ENCODE measurements at places on chromosomes 6 and 20.

DNA sequence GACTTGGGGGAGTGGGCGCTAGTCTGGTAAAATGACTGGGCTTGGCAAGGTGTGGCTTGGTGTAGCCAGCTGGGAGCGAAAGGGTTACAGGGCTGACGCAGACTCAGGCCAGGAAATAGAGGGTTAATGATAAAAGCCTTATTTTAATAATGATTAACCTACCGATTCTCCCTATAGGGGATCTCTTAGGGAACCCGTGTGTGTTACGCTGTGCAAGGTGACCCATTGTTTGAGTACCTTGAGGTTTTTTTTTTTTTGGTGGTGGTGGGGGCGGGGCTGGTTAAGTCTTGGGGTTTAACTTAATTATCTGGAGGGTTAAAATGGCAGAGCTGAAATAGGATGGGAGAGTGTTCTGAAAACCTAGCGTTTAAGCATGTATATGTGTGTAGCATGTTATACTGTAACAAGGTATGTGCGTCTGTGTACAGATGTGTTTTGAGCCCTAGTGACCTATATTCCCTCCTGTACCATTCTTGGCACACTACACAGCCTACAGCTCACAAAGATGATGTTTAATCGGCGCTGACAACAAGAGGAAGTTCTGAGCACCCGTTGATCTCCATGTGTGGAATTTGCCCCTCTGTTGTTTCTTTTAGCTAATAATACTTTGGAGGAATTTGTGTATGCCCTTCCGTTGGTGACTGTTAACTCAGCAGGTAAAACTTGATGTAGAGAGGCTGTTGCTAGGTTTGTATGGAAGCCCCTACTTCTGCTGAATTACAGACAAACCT, 1.3 kb downstream of the CARMIL1 start:
- DNase-seq = no peak

- DNase-seq = no peak
Observed at GRCh38 chr20:19743640-19743995, 14.4 kb upstream of the RIN2 start.

DNA sequence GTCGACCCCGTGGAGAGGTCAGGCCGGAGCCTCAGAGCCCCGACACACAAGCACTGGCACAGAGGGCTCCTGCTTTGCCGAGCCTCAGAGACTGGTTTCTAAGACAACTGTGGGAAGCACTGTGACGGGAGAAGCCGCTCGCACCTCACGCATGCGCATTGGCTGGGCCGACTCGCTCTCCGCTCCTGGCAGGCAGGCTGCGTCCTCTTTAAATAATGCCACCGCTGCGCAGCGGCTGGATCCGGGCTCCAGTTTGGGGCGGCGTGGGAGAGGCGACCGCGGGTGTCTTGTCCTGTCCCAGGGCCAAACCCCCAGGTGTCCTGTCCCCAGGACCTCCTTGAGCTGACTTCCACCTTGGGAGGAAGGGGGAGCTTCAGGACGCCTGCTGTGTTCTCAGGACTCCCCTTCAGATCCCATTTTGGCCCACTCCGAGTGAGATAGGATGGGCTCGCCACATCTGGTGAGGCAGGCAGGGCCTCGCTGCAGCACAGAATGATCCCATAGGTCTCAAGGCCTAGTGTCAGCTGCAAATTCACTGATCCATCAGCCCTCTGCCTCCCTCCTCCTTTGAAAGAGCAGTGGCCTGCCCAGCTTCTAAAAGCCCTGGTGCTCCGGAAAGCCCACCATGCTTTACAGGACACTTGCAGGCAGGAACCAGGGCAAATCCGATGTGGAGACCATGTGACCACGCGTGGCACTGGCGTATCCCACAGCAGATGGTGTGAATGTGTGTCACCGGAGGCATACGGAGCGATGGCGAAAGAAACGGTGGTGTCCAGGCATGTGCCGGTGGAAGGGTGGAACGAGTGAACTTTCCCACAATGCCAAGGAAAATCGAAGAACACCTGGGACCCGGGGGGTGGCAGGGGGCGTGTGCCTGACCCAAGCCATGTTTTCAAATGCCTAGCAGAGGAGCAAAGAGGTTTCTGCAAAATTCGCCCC, 169.3 kb upstream of the ZNF337 start:
- DNase-seq = no peak

GRCh38 chr6:101086473-101086872, 205.3 kb upstream of the ASCC3 start:
- no peak for DNase-seq

DNA sequence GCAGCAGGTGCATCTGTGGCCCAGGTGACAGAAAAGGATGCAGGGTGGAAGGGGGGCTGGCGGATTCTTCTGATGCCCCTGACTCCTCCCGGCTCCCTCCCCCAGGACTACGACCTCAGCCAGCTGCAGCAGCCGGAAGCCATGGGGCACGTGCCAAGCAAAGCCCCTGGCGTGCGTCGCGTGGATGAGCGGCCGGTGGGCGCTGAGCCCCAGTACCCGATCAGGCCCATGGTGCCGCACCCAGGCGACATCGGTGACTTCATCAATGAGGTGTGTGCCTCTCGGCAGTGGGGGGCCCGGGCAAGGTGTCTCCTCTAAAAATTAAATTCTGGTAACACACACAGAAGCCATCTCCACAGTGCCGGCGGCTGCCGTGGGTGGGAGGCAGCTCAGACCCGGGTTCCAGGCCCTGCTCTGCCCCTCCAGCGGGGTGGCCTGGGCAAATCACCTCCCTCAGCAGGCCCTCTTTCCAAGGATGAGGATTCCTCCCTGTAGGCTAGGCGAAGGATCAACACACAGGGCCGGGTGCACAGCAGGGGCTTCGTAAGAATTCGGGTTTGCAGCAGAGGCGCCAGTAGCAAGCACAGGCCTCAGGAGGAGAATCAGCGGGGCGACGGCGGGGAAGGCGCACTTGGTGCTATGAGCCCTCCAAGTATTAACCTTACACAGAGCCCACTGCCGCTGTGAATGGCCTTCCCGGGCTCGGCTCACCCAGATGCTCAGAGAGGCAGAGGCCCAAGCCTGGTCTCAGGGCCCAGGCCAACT, 131.5 kb downstream of the TAF4 start:
- DNase-seq = no peak

- DNase-seq = no peak
Observed at GRCh38 chr20:62797671-62798532, 1.6 kb downstream of the MRGBP start.

DNA sequence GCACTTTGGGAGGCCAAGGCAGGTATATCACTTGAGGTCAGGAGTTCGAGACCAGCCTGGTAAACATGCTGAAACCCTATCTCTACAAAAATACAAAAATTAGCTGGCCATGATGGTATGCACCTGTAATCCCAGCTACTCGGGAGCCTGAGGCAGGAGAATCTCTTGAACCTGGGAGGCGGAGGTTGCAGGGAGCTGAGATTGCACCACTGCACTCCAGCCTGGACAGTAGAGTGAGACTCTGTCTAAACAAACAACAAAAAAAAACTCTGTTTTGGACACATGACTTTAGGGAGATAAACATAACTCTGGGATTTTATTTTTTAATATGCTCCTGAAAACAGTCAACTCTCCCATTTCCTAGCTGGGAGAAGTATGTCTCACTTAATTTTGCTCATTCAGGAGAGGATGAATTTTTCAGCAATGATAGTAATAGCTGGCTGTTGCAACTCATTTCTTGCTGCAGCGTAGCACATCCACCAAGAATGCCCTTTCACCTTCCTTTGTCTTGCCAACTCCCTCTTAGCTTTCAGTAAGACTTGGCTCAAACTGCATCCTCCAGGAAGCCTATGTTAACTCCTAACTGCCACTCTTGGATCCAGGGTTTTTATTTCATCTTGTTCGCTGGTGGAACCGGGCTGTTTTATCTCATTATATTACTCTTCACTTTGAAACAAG, 24.3 kb downstream of the TOP1 start:
- DNase-seq = no peak

GRCh38 chr6:107411161-107411560, 48.2 kb downstream of the PDSS2 start:
- no peak for DNase-seq

DNA sequence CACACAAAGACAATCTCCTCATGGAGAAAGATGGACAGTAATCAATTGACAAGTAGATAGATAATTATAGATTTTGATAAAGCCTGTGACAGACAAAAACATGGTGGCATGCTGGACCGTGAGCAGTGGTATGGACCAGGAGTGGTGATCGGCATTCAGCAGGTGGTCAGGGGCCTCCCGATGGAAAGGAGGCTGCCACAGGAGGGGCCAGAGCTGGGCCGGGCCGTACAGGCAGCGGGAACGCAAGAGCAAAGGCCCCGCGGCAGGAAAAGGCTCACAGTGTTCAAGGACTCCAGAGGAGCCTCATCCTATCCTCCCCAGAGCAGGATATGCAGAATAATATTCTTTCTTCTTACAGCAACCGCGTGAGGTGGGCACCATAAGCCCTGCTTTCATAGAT, 123.7 kb downstream of the EYA2 start:
- DNase-seq = no peak

GRCh38 chr6:24353861-24354260, 4.0 kb downstream of the DCDC2 start:
- DNase-seq = no peak

DNA sequence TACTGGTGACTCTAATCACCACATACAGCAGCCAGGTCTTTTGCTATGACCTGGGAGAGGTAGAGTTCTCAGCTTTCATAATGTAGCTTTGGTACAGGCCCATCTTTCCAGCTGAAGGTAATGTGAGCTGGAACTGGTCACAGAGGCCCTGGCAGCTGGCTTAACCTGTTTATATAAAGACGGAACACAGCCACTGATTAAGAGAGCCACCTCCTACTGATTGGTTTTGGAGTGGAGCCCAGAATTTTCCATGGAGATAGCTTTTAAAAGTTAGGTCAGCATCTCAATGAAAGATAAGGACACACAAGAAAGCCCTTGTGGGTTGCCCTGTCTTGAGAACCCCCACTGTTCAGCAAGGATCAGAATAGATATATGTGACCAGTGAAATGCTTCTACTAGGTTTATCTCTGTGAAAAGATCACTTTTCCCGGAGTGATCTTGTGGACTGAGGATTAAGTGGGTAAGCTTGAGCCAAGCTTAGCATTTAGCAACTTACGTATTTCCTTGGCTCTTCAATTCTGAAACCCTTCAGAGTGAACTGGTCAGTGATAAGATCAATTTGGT, 213.7 kb upstream of the CITED2 start:
- no peak for DNase-seq

DNA sequence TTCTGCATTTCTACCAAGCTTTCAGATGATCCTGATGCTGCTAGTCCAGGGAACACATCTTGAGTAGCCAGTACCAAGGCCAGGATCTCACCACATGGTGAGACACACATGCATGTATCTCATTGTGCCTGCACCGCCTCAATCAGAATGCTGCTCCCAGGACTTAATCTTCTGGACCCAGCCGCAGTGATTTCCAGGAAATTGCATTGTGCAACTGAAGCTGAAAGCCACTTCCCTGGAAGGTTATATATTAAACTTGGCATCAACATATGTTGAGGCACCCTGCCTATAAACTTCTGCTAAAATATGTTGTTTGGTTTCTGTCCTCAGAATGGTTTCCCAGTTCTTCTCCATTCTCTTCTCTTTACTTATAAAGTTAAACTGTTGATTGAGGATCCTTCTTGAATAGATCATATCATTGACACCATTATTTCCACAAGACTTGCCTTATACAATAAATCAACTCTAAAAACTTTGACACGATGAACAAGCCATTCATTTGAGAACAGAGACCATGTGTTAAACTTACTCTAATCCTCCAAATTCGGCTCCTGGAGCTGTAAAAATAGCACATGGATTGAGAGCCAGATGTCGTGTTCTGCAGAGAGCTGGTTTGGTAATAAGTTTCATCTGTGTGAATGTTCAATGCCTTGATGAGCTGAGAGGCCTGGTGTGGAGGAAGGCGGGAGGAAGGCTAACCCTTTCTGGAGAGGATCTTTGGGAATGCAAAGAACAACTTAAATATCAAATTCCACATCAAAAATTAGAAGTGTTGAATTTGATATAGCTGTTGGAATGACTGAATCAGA, 65.0 kb upstream of the PCSK2 start:
- no peak for DNase-seq

- DNase-seq = no peak
Observed at GRCh38 chr6:34576286-34576955, 20.3 kb upstream of the SPDEF start.

- no peak for DNase-seq
Observed at GRCh38 chr6:105510746-105511145, 107.9 kb upstream of the PREP start.

GRCh38 chr20:24277196-24277595, 192.2 kb upstream of the SYNDIG1 start:
- no peak for DNase-seq

GRCh38 chr6:148200781-148201180, 141.9 kb upstream of the SASH1 start:
- DNase-seq = no peak

DNA sequence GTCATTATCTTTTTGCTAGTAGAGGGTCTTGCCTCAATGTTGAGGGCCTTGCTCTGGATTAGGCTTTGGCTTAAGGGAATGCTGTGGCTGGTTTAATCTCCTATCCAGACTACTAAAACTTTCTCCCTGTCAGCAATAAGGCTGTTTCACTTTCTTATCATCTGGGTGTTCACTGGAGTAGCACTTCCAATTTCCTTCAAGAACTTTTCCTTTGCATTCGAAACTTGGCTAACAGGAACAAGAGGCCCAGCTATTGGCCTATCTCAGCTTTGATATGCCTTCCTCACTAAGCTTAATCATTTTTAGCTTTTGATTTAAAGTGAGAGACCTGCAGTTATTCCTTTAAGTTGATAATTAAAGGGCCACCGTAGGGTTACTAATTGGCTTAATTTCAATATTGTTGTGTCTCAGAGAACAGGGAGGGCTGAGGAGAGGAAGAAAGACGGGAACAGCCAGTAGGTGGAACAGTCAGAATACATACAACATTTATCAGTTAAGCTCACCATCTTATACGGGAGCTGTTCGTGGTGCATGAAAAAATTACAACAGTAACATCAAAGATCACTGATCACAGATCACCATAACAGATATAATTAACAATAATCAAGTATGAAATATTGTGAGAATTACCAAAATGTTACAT, 186.7 kb downstream of the PTPRK start:
- DNase-seq = no peak

GRCh38 chr6:160348223-160349019, at the start of gene SLC22A3:
TSS of gene SLC22A3 (plus strand) at chr6:160348378. CDS start at chr6:160348420, 42 bp downstream.
- peak; percentile 59 for DNase-seq

GRCh38 chr6:119612911-119613381, 263.4 kb upstream of the MAN1A1 start:
- no peak for DNase-seq

DNA sequence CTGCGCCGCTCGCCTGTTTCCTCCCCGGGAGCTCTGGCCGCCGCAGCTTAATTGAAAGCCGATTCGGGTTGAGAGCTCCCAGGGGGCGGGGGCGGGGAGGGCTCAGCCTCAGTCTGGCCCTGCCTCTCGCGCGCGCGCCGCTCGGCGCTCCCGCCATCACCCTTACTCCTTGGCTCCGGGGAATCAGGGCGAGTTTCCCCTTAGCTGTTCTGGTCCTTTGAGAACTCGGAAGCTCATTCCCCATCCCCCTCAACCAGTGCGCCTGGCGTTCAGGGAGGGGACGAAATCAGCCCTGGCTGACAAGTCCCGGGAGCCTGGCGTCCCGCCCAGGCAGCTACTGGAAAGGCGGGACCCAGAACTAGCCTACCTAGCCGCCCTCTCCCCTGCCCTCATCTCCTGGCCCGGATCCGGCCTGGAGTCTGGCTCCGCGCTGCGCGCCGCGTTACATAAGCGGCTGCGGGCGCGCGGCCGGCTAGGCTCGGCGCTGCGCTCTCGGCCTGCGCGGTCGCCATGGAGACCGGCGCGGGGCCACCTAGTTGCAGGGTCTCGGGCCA, 2.8 kb downstream of the SLC12A5 start:
- no peak for DNase-seq

- DNase-seq = no peak
Observed at GRCh38 chr6:2381872-2382661, 136.7 kb upstream of the GMDS start.
